Retina (tissue), 1 donor: ENCODE measurements at places on chromosomes 2 and 18.

DNA sequence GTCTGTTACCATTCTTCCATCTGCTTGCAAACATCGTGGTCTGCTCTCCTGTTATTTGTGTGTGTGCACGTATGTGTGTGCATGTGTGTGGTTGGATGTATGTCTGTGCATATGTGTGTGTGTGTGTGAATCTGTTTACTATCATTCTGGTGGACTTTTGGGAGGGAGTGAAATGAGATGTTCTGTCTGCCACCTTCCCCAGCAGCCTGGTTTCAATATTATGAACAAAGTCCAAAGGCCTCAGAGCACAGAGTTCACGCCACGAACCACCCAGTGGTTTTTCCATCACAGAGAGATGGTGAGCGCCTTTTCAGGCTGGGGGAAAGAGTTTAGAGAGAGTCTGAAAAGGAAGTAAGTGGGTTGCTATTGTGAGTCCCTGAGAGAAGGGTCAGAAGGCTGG lies 67.1 kb upstream of the YWHAQ start:
- no peak for DNase-seq

DNA sequence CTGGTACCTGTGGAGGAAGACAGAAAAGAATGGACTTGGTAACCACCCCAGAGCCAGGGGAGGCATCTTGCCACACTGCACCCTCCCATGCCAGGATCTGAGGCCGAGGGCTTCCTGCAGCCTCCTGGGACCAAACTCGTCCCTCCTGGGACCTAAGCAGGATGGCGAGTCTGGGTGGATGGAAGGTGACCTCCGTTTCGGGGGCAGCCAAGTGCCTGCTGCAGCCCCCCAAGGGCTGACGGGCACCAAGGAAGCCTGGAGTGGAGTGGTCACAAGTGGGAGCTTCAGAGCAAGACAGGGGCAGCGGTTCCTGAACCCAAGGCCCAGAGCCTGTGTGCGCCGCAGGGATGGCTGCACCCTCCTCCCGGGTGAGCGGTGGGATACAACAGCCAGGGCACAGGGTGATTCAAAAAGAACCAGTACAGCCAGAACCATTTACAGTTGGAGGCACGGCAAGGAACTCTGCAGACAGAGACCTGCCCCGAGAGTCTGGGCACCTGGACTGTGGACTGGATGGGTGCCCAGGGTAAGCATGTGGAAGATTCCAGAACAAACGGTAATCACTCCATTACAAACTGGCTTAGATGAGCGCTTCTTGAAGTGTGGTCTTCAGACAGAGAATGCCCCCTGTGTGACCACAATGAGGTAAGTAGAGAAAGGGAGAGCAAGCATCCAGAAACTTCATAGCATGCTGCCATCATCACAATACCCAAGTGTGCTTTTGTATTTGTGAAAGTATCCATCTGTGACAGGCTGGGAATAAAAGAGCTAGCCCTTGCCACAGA lies 12.1 kb downstream of the HS1BP3 start:
- DNase-seq: no peak

- no peak for DNase-seq
These were observed 57.4 kb upstream of the ACKR3 start for GRCh38 chr2:236512267-236512666.

DNA sequence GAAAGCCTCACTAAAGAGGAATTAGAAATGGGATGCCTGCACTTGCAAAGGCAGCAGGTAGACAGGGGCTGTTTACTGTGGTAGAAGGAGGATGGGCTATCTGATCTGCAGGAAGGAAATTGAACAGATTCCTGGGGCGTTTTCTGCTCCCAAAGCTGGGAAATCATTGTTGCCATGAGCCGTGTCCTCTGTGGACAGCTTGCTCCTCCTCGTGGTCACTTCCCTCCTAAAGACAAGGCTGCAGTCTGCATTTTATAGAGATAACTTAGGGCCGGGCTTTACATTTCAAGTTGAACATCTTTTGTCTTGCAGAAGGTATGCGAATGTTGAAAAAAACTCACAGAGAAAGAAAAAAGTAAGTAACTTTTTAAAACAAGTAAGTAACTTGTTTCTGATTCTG lies 50.9 kb downstream of the DCDC2C start:
- no peak for DNase-seq

DNA sequence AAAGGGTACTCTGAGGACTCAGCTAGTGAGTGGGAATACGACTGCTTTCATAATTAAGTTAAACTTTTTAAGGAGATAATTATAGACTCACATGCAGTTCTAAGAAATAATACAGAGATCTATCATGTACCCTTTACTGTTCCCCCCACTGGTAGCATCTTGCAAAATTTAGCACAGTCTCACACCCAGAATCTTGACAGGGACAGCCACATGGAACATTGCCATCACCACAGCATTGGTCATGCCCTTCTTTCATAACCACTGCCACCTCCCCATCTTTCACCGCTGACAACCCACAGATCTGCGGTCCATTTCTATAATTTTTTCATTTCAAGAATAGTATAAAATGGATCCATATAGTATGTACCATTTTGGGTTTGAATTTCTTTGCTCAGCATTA lies 37.8 kb downstream of the ARHGEF4 start:
- no peak for DNase-seq

DNA sequence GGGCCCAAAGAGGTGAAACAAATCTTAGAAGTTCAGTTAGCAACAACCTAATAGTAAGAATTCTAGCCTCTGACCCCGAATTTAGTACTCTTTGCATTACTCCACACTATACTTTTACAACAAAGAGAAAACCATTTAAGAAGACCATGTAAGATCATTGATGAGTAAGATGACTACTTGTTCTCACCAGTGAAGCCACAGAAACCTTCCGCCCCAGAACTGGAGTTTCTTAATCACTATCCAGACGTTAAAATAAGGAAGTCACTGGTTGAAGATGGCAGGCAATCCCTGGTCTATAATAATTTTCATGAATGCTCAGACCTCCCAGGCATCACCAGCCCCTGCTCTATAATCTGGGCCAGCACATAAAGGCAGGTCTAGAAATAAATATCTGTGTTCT lies 95.0 kb downstream of the TMEM163 start:
- DNase-seq: no peak

GRCh38 chr18:22377769-22378168 lies 39.9 kb downstream of the CTAGE1 start:
- DNase-seq: no peak

GRCh38 chr2:42339191-42339912 lies 21.7 kb downstream of the COX7A2L start:
- no peak for DNase-seq

DNA sequence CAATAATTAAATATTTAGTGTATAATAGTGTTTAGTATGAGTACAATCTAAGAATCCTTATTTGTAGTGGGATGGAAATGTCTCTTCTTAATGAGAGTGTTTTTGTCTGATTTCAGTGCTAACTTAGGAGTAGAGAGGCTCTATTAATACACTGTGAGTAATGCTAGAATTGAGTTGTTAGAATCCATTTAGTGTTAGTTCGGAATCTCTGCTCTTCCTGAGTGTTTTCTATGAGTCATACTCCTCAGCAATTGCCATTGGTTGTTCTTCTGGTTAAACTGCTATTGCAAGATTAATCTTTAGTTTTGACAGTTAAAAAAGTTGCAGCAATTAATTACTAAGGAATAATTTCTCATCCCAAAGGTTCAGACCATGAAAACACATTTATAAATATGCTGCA lies 828.6 kb upstream of the POU3F3 start:
- no peak for DNase-seq

GRCh38 chr2:187718092-187718491 lies 163.9 kb upstream of the TFPI start:
- no peak for DNase-seq

GRCh38 chr2:221330436-221330835 lies 241.7 kb downstream of the EPHA4 start:
- DNase-seq: no peak

- no peak for DNase-seq
These were observed 200.9 kb upstream of the FSIP2 start for GRCh38 chr2:185537689-185538088.

- peak; percentile 75 for DNase-seq
These were observed 99.1 kb downstream of the SH3BP4 start for GRCh38 chr2:235050980-235051351.

GRCh38 chr2:168053676-168054075 lies 193.7 kb downstream of the STK39 start:
- DNase-seq: no peak

DNA sequence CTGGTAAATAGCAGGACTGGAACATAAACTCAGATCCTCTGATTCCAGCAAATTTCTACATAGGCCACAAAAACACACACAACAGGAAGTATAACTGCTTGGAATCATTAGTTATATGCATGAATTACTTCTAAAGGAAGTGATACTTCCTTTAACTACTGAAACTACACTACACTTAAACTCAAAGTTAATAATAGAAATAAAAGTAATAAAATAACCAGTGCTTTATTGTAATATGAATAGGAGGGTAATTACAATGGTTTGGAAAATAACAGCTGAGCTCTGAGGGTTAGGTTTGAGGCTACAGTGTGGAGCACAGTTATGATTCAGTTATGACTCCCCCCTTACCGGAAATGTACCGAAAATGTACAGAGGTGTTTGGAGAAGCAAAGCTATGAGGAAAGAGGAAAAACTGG lies 18.5 kb upstream of the POLI start:
- no peak for DNase-seq

GRCh38 chr2:98086491-98087446 lies at the start of gene VWA3B:
Gene VWA3B, plus strand, starts transcription at chr2:98087167. Its CDS starts 5,926 bp downstream, at chr2:98093093.
- peak; percentile 91 for DNase-seq
